ENCODE measurements at places on chromosomes 5 and 9.

DNA sequence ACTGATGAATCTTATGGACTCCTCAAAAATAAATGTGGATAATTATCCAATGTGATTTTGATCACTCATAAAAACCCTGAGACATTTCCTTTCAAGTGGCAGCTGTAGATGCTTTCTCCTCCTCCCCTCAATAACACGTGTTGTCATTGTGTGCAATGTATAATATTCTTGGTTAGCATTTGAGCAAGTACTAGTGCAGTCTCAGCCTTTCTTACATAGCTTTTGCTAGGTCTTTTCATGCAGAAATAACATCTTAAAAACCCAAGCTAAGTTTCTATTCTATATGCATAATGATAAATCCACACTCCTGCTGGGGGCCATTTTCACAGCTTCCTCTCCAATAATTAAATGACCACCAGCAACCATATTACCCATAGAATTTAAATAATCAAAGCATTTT lies 1835.2 kb upstream of the NUDT12 start:
- DNase-seq = no peak

GRCh38 chr9:12813960-12814876 lies 39.4 kb downstream of the LURAP1L start:
- no peak for DNase-seq

- peak; percentile 52 for DNase-seq
These were observed at the start of gene PCAT7 for GRCh38 chr9:94554439-94555331. PCAT7 (plus strand) TSS chr9:94555083.

DNA sequence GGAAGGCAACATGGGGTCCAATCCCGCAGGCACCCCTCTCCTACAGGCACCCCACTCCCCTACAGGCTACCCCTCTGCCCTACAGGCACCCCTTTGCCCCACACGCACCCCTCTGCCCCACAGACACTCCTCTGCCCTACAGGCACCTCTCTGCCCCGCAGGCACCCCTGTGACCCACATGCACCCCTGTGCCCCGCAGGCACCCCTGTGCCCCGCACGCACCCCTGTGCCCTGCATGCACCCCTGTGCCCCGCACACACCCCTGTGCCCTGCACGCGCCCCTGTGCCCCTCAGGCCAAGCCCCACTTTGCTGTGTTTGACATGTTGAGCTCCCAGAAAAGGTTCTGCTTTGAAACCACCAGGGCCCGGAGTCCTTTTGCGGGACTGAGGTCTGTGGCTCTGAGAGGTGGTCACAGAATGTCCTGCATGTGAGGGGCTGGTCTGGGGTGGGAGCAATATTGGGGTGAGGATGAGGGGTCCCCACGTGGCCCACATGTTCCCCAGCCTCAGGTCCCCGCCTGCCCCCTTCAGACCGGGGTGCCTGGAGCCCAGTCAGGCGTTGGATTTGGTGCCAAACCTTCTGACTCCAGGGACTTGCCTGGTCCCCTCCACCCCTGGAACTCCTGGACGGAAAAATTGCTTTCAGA lies 616 bp upstream of the QRFP start:
- no peak for DNase-seq

DNA sequence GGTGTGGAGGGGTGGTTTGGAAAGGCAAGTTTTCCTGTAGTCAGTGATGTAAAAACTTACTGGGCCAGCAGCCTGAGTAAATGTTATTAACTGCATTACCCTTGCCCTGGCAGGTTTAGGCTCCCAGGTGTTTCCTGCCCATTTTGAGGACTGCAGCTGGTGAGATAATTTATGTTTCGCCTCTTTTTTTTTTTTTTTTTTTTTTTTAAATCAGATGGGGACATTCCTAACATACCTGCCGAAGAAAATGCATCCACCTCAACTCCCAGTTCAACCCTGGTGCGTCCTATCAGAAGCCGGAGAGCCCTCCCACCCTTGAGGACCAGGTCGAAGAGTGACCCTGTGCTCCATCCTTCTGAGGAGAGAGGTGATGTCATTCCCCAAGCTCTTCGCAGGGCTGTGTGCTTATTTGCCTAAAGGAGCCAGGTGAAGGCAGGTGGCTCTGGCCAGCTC lies 60.6 kb downstream of the ENTREP1 start:
- peak; percentile 23 for DNase-seq

DNA sequence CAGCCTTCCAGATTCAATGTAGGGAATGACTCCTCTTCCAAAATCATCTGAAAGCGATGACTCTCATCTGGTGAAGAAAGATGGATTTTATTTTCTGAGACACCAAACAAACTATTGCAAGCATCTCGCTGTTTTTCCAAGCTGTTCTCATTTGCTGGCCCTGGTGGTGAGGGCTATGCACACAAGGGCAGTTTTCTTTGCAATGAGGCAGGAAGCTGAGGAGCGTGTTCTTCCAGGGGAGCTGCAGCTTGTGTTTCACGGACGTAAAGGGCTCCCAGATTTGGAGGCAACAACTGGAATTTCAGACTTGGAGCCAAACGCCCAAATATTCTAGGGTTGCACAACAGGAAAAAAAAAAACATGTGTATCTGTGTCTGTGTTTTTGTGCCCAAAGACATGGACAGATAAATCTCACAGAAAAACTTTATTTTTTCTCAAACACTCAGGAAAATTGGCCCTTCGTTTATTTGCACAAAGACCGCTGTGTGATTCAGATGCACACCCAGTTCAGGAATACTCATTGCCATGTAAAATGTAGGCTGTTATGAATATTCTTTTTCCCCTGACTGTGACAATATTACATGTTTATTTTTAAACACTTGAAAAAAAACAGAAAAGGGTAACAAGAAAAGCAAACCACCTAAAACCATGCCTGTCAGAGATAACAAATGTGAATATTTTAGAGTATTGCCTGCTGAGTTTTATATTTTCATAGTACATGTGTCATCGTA lies 151.3 kb downstream of the GAS1 start:
- DNase-seq = no peak
